Cerebellar nuclear complex (tissue), 1 donor: ENCODE measurements at places on chromosomes 6 and 20.
A peak's percentile ranks its signal among the peaks of the same experiment; 100 is the strongest.

DNA sequence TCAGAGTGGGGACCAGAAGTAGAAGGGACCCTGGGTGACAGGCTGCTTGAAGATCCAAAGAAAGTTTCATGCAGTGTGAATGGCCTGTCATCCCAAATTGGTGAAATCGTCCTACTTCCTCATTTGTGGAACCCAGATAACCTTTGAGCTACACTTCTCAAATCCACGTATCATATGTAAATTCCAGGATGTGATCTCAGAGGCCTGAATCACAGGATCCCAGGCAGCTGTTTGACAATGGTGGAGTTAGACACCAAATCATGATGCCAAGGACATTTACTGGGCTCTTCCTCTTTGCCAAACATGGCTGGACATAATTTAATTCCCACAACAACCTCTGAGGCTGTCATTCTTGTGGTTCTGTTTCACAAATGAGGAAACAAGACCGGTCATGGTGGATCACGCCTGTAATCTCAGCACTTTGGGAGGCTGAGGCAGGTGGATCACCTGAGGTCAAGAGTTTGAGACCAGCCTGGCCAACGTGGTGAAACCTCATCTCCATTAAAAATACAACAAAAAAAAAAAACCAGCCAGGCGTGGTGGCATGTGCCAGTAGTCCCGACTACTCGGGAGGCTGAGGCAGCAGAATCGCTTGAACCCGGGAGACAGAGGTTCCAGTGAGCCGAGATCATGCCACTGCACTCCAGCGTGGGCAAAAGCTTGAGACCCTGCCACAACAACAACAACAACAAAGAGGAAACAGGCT, 39.9 kb upstream of the TTPAL start:
- no peak for DNase-seq

- no peak for DNase-seq
Observed at GRCh38 chr6:34317882-34318498, 69.2 kb upstream of the SMIM29 start.

DNA sequence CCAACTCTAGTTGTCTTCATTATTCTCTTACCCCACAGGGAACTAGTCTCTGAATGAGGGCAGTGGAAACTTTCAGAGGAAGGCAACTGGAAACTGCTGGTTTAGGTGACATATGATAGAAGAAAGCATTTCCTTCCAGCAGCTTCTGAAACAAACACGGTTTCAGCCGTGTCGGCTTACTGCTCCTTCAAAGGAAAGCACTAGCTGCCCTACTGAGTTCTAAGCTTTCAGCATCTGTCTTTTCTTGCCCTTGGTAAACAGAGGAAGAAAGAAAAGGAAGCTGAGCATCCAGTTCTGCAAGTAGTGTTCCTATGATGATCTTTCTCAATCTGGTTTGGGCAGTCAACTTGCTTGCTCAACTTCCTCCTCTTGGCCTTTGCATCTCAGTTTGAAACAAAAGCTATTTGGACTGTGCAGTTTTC, 117.5 kb upstream of the CEP85L start:
- DNase-seq = no peak

GRCh38 chr6:35174088-35174434, 32.9 kb upstream of the TCP11 start:
- no peak for DNase-seq

GRCh38 chr6:57305761-57306160, 11.7 kb upstream of the PRIM2 start:
- DNase-seq = no peak

DNA sequence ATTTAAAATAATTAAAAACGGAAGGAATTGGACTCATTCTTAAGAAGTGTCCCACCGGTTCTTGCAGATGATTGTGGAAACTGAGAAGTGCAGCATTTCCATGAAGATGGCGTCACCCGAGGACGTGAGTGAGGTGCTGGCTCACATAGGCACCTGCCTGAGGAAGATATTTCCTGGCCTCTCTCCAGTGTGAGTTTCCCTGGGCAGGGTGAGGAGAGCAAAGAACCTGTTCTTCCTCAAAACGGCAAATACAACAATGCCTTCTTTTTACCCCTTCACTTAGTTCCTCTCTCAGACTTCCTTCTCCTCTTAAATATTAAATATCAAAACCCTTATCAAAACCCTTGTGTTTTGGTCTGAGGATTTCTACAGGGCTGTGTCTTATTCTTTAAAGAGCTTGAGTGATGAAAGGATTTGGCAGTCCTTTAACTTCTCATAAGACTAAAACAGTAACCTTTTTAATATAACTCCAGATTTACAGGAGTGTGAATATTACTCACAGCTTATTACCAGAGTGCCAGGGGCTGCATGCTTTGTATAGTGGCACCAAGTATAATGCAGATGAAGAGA, 156.3 kb downstream of the CARMIL1 start:
- DNase-seq = no peak

- peak; percentile 76 for DNase-seq
Observed at GRCh38 chr20:36823121-36823520, 49.6 kb upstream of the DSN1 start.

DNA sequence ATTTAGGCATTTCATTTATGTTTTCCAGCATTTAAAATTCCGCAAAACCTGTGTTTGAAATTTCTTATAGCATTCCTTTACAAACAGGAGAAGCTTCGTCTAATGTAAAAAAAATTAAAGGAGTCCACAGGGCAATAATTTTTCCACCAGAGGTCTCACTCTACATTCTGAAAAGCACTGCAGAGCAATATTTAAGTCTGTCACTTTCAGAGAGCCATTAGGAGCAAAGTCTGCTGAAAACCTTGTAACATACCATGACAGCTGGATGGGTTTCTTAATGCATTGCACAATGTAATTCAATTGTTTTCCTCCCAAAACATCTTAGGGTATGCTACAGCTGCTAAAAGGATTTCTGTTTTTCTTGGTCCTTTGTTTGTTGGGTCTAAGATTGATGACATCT, 18.0 kb downstream of the BAG2 start:
- no peak for DNase-seq

- DNase-seq = peak; percentile 5
Observed at GRCh38 chr6:45377043-45377553, 636 bp downstream of the SUPT3H start.

GRCh38 chr6:37393381-37393929, 39.6 kb upstream of the CMTR1 start:
- no peak for DNase-seq

DNA sequence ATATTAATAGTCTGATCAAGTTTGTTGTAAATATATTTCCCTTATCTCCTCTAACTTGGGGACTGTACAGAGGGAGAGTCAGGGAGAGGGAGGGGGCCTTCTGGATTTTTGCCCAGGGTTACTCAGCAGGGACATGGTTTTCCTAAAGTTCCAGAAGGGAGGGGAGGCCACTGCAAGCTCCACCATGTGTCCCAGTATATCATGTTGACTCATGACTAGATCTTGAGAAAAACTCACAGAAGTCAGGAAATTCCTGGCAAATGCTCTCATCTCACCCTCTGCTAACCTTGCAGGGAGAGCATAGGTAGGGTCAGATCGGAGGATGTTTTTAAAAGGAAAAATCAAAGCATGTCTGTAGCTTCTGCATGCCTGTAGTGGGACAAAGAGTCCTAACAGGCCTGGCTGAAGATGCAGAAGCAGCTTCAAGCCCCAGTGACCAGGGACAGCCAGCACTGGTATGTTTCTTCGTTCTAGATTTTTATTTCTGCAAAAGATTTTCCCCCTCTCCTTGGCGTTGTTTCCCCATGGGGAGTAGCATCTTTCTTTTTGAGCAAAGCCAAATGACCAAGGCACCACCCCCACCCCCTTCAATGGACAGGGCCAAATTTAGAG, 272.9 kb upstream of the SUPT3H start:
- no peak for DNase-seq

GRCh38 chr6:149896491-149896890, 1.4 kb downstream of the RAET1E start:
- DNase-seq = no peak

GRCh38 chr6:138115877-138116660, 8.8 kb upstream of the PERP start:
- no peak for DNase-seq

- no peak for DNase-seq
Observed at GRCh38 chr6:138287144-138287955, 69.1 kb upstream of the PBOV1 start.

GRCh38 chr6:39181333-39181732, 47.9 kb downstream of the KCNK5 start:
- DNase-seq = no peak

DNA sequence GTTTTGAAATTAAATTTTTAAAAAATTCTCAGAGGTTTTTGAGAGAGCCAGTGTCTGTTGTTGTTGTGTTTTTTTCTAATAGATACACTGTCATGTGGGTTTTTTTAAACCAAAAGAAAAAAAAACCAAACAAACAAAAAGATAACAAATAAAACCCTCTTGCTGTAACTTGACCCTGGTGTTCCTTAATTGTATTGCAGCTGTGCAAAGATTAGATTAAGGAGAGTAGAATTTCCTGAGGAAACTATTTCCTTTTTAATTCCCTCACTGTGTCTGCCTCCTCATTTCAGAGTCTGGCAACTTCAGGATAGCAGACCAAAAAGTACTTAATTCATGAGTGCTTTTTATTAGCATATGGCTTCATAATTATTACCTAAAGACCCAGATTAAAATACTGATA, 281.9 kb downstream of the EPM2A start:
- no peak for DNase-seq

DNA sequence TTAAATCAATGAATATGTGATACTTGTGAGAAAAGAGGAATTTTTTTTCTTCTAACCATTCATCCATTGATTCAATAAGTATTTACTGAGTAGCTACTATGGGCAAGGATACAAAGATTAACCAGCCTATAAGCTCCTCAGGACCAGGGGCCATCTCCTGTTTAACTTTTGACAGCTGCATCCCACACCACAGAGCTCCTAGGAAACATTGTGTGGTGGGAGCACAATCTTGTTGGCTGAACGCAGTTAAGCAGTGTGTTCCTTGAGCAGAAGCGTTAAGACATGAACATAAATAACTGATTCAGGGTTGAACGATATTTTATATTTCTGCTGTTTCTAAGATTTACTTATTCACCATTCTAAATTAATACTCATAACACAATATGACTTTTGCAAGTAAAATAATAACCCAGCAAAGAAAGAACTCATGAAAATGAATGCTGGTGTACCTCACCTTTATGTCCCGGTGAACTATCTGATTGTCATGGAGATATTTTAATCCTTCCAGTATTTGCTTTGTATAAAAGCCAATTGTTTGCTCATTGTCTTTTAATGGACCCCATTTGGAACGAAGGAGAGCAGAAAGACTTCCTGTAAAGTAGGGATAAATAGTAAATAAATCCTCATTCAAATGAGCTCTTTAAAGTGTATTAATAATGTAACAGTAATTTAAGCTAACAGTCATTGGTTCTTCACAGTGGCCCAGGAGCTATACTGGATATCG, 62.6 kb upstream of the MAP7 start:
- no peak for DNase-seq

DNA sequence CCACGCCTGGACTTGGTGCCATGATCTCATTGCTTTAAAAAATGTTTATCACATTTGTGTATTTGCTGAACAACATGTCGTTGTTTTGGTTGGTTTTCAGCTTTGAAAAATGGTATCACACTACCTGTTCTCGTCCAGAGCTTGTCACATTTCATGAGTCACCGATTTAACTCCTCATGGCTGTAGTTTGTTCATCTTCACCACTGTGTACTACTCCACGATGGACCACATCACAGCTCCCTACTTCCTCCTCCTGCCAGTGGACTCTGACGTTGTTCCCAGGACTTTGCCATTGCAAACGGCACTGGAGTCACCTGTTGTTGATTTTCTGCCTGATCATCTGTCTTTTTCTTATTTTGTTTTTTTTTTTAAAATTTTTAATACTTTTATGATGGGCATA, 157.7 kb downstream of the ERMARD start:
- DNase-seq = no peak

DNA sequence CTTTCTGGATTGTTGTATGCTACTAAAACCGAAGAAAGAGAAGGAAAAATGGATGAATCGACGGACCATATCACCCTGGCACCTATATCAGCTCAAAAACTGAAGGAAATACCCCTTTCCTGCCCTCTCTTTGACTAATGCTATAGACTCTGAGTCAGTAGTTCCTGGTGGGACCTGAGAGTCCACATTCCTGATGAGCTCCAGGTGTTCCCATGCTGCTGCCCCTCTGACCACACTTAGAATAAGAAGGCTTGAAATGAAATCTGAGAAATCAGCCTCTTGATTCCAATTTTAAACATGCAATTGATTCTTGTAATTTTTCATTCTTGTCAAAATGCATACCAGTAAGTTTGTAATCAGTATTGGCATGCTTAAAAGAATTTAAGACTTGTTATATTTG, 75.2 kb downstream of the PRL start:
- no peak for DNase-seq

DNA sequence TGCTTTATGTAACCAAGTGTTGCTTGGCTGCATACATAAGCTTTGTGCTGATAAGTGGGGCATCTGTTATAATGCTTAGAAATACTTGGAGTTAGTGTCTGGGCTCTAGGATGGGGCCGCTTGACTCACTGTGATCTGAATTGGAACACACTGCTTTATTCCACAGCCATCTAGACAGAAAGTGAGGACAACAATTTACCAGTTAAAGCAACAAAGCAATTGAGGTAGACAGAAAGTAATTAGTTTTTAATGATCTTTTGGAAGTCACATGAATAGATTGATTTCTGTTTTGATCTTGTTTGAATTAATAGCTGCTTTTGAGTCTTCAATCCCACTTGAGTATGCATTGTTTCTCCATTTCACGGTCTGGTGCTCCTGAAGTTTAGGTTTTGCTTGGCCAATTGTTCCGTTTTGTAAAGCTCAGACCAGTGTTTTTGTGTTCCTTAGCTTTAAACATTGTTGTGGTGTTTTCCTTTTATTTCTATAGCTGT, 157.5 kb downstream of the TRMT11 start:
- no peak for DNase-seq

DNA sequence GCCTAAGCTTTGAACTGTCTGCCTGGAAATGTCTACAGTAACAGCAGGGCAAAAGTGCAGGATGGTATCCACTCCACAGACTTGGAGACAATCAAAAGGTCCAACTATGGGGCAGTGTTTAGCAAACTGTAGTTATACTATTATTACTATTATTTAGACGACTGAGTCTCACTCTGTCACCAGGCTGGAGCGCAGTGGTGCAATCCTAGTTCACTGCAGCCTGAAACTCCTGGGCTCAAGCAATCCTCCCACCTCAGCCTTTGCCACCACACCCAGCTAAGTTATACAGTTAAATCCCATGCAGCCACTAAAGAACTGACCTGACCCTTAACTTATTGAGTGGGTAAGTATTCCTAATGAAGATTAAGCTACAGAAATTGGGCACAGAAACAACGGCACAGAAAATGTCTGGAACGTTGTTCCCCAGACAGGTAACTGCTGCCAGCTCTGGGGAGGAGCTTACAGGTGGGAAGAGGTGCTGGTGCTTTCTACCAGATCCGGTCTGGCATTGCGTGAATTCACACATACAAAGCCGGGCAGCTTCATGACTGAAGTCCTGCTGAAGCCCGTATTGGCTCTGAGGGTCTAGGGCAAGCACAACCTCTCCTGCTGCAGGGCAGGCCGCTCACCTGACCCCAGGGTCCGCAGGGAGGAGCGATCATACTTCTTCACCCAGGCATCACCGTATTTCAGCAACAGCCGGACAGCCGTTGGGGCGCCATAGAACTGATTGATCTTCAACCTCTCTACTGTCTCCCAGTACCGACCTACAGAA, 27.0 kb upstream of the APMAP start:
- no peak for DNase-seq

- no peak for DNase-seq
Observed at GRCh38 chr6:113512576-113512975, 344.6 kb upstream of the MARCKS start.
